Iris pigment epithelial cell (primary cell): ENCODE measurements at places on chromosomes 5 and 9.

- no peak for DNase-seq
Observed at GRCh38 chr5:180138214-180138975, 66.8 kb upstream of the RNF130 start.

DNA sequence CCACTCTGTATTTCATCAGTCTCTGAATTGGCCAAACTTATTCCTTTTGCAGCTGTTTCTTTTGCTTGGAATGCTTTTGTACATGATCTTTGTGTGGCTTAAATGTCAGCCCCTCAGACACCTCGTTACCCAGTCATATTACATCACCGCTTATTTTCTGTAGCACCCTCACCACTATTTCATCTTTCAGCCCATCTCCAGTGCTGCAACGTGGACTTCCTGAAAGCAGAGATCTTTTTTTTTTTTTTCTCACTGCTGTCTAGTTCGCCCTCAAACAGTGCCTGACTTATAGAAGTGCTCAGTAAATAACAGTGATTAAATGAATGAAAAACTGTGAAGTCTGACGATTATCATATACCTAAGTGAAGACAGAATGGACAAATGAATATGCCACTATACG, 835 bp downstream of the SRA1 start:
- DNase-seq = no peak

GRCh38 chr5:91361055-91361701, 21.9 kb downstream of the ARRDC3 start:
- DNase-seq = peak; percentile 60

DNA sequence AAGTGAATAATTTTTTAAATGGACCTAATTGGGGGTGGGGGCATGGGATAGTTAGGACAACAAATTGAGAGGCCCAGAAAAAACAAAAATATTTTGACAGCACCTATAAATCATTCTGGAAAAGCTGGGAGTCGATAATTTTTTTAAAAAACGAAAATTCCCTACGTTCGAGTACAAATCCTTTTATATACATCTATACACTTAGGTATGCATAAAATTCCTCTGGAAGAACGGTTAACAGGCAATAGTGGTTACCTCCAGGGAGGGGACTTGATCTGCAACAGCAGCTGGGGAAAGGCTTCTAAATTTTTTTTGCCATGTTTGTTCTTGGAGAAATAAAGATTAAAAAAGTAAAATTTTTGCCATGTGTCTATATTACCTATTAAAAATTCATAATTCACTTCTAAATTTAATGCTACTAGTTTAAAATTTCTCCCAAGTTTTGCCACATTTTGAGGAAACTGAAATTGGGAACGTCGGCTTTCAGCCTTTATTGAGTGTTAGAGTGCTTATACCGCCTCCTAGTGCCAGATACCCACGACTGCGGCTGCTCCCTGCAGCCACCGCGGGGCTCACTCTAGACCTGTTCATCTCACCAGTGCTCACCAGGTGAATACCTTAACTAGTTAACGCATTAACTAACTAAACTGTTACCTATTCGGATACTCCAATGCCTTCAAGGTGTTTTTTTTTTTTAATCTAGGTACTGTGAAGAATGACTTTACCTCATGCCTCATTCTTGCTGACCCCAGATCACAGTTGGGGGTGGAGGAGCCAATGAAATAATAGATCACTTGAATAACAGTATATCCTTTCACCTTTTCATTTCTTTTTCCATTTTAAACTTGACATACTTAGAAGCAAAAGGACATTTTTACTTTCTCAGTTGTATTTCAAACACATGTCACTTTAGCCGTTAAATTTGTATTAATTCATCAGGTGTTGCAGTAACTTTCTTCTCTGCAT, 1.8 kb upstream of the BHMT start:
- no peak for DNase-seq

GRCh38 chr9:91138760-91139159, 223.0 kb downstream of the AUH start:
- DNase-seq = no peak

- no peak for DNase-seq
Observed at GRCh38 chr5:133728475-133728874, 116.1 kb upstream of the FSTL4 start.

- peak; percentile 75 for DNase-seq
Observed at GRCh38 chr9:21110708-21111576, 30.7 kb downstream of the IFNW1 start.

- no peak for DNase-seq
Observed at GRCh38 chr5:35153375-35153932, 76.8 kb downstream of the PRLR start.

DNA sequence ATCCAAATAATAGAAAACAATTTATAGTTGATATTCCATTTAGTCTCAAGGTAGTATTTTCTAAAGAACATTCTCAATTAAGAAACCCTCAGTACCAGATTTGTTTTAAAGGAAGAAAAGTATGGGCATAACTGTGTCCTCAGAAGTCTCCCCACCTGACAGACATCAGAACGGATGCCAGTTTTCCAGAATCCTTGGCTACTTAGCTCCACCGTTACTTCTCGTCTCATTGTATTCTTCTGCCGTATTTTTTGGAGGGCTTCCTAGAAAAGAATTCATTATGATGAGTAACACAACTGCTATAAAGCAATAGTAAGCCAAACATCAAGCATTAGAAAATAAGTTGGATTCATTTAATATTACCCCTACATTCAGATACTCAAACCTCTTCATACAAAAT, 67.8 kb downstream of the DROSHA start:
- DNase-seq = no peak

DNA sequence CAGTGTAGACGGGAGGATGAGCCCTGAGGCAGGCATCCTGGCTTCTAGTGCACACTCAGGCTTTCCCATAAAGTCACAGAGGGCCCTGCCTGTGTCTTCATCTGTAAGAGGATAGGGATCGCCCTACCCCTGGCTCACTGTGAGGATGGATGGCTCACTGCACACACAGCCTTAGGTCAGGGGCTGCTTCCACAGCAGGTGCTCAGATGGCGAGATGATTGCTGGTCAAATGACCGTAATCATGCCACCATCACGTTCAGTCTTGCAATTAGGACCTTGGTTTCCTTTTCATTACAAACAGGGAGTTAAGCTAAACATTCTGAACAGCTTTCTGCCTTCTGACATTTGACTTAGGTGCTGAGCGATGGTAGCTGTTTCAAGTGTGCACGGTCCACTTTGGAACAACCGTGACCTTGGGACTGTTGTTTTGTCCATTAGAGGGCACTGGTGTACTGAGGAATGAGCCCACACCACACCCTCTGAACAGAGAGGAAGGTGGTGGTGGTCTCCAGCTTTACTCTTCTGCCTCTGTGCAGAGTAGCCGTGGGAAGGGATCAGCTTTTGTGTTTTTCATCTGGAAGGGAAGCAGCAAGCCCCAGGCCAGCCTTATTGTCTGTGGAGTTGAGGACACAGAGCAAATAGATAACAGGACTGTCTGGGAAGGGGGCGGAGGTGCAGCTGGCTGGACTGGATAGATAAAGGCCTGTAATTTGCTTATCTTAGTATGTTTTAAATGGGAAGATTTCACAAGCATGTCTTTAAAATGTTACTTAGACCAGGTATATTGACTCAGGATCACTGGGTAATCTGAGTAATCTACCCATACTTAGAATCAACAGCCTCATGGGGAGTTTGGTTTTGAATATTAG, 183.1 kb downstream of the TRIO start:
- no peak for DNase-seq

GRCh38 chr9:137461663-137462395, 2.7 kb upstream of the NSMF start:
- peak; percentile 56 for DNase-seq

DNA sequence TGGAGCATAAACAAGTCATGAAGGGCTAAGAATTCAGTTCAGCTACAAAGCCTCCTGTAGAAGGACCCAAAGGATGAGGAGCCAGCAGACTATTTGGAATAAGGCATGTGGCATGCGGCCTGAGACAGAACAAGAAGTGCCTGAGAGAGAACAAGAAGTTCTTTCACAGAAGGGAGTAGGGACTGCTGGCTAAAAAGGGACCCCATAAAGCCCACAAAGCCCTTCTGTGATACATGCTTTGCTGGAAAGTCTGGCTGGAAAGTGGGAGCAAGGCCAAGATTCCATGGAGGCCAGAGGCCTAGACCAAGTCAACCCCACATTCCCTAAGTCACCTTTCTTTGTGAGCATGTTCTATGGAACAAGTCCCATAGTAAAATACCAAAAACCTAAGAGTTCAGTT, 35.9 kb upstream of the UBAP2 start:
- no peak for DNase-seq

DNA sequence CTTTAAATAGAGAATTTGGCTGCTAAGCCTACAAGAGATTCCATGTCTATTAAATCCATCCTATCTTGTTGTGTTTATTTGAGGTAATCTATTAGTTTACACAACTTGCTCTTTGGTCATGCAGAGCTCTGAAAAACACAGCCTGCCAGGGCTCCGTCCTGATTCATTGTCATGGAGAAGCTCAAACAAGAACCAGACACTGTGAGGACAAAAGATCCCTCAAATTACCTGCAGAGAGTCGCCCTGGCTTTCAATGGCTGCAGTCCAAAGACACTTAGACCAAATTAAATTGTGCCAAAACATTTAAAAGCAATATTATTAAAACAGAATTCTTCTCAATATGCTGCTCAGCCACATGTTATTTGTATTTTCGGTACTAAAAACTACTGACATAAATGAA, 60.1 kb downstream of the CDH18 start:
- DNase-seq = peak; percentile 54

DNA sequence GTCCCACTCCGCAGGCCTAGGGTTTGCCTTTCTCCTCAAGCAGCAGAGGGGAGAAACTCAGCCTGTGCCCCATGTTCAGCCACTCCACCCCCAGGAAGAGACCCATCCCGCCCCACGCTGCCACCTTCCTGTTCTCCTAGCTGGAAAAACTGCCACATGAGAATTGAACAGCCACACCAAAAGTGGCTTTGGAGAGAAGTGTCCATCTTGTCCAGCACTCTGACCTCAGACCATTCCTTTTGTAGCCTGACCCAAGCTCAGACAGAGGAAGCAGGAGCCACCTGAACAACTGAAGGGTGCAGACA, 8.3 kb upstream of the SLC25A48 start:
- DNase-seq = no peak

- no peak for DNase-seq
Observed at GRCh38 chr5:63053019-63053638, 474.5 kb downstream of the LRRC70 start.

- DNase-seq = no peak
Observed at GRCh38 chr5:141328231-141328630, 2.1 kb upstream of the PCDHGA1 start.
